Stimulated activated CD4-positive, alpha-beta T cell treated with anti-CD3 and anti-CD28 coated beads, Interleukin-12 subunit alpha, Interleukin-12 subunit beta, amount 100 ng/mL, for 24 hours (primary cell): ENCODE measurements at places on chromosomes 7 and 10.

- DNase-seq: no peak
Observed at GRCh38 chr10:108338146-108338545, 1173.6 kb upstream of the SORCS1 start.

DNA sequence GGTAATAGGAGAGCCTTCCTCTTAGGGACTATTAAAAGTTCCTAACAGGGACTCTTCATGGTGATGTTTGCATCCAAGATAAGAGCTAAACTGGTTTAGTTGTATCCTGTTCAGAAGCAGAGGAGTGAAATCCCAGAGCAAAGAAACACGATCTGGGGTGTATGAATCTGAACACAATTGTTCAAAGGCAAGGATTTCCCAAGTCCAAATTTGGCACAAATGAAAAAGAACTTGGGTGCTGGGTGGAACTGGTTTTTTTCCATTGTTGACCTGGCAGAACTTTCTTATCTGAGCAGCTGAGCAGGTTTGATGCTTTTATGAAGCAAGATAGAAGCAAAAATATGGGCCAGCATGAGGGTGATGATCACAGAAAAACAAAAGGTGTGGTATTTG lies 6.0 kb downstream of the AGFG2 start:
- DNase-seq: no peak

DNA sequence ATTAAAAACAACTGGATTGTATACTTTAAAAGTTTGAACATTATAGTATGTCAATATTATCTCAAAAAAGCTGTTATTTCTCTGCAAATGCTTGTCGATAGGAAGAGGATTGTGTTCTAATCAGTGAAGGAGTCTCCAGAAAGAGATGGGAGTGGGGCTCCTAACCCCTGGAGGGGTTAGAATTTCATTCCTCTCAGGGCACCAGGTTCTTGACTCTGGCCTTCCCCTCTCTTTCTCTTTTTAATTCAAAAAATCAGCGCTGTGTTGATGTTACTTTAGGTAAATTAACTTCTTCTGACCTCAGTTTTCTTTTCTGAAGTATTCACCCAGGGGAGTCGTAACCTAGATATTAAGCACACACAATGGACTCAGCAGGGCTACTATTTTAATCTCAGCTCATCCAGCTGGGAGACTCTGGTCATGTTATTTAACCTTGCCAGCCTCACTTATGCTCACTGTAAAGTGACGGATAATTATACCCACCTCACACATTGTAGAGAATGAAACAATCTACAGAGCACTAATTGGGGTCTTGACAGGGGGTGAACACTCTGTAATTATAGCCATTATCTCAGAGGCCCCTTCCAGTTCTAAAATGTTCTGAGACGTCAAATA lies 59.4 kb downstream of the GCC1 start:
- no peak for DNase-seq

DNA sequence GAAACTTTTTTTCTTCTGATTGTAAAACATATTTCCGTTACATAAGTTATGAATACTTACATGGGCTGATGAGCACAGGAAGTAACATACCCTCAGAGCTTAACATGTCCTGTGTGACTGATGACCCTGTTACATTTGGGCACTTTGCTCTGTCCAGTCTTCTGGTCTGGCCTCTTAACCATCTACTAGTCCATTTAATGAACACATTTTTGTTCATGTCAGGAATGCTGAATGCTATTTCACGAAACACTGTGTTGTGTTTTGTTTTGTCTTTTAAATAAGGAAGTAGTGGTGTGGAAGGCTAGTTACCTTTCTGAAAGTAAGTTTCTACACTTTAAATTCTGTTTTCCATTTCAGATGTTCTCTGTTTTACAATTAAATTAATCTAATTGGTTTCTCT lies 77.7 kb downstream of the RBM33 start:
- DNase-seq: no peak

GRCh38 chr10:83357627-83358026 lies 781.7 kb upstream of the GHITM start:
- no peak for DNase-seq

DNA sequence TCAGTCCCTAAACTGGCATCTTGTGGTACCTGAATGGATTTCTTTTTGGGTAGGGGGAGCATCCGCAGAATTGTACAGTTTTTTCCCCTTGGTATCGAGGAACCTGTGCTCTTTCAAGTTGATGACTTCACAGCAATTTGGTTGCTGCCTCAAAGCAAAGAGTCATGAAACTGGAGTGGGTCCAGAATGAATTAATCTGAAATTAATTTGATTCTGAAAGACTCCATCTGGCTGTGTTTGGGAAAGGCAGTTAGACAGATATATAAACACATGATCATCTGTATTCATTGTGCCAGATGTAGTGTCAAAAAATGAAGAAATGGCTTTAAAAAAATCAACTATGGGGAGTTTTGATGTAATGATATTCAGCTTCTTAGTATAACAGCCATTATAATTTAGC lies 136.1 kb downstream of the CELF2 start:
- no peak for DNase-seq
